NCI-H1694 treated with DMSO at 0.1 percent for 48 hours (cell line): ENCODE measurements at places on chromosomes 11 and 22.

DNA sequence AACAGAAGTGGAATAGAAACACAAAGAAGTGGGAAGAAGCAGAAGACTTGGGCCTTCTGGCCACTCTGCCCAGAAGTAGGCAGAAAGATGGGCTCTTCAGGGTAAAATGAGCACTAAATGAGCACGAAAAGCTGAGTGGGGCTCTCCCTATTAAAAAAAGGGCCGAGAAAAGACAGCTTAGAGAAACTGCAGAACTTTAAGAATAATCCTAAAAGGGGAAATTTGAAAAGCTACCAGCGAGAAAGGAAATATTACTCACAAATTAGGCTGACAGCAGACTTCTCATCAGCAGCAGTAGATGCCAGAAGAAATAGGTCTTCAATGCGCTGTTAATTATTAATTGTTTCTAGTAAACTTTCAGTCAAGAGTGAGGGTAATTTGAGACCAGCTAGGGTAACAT is 78.2 kb downstream of the UVRAG start:
- DNase-seq, result no peak

DNA sequence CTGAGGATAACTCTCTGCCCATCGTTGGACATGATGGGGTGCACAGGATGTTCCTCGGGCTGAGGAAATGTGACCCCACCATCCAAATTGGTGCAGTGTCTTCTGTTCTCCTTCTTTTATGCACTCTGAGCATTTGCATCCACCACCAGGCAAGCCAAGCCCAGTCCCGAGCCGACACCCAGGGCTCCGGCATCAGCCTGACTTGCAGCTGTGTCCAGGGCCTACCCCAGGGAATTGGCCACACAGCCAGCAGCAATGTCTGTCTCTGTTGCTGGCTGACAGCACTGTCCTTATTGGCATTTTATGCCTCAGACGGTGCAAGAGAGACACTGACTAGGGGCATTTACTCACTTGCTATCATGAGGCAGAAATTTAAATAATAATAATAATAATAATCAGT is 25.4 kb upstream of the CPT1A start:
- DNase-seq, result no peak

DNA sequence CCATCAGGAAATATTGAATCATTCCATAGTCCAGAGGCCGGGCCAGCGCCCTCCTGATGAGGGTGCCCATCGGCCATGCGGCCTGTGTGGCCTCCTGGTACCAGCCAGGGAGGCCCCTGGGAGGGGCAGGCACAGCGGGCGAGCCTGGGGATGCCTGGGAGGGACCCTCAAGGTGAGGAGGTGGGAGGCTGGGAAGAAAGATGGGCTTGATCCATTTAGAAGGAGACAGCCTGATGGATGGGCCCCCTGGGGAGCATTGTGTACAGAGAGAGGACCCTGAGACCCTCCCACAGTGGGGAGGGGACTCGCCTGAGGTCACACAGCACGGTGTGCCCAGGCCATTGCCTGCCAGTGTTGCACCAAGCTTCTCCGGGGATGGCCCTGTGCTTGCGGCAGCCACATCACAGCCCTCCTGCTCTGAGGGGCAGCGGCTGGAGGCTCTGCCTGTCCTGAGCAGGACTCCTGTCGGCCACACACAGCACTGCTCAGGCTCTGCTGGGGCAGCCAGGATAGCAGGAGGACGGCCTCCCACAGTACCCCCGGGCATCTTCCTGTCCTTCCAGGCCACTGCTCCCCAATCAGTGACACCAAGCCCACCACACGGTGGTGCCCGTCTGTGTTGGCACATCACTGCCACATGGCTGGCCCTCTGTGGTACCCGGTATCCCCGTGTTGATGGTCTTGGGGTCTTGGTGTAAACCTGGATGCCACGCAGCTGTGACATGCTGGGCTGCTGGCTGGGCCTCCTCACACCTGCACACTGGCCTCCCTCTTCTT is 290.0 kb downstream of the TBC1D22A start:
- no peak for DNase-seq

DNA sequence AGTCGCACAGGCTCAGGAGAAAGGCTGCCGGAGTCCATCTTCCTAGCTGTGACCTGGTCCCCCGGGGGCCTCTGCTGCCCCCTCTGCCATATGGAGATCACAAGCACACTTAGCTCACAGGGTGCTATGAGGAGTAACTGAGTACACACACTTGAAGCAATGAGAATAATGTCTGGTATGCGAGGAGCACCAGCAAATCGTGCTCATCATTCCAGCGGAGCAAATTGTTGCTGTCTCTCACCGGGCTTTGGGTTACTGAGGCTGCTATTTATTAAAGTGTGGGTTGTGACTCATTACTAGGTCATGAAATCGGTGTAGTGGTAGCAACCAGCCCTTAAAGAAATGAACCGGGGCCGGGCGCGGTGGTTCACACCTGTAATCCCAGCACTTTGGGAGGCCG is 48.1 kb upstream of the EIF3D start:
- DNase-seq, result no peak

DNA sequence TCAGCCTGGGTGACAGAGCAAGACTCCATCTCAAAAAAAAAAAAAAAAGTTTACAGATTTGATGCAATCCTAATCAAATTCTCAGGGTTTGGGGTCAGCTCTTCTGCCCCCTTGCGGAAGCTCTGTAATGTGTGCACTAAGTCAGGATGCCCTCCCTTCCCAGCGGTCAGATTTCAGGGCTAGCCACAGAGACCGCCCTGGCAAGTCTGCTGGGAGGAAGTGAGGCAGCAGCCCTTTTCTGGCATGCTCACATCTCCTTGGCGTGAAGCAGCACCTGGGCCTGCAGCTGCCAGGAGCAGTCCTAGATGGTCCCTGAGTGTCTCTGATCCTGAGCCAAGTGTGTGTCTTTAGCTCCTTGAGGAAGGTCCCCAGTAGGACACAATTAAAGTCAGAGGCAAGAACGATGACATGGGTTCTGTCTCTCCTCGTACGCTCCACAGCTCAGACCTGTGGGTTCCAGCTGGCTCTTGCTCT is 10.9 kb upstream of the APOBEC3C start:
- DNase-seq, result peak; percentile 44

DNA sequence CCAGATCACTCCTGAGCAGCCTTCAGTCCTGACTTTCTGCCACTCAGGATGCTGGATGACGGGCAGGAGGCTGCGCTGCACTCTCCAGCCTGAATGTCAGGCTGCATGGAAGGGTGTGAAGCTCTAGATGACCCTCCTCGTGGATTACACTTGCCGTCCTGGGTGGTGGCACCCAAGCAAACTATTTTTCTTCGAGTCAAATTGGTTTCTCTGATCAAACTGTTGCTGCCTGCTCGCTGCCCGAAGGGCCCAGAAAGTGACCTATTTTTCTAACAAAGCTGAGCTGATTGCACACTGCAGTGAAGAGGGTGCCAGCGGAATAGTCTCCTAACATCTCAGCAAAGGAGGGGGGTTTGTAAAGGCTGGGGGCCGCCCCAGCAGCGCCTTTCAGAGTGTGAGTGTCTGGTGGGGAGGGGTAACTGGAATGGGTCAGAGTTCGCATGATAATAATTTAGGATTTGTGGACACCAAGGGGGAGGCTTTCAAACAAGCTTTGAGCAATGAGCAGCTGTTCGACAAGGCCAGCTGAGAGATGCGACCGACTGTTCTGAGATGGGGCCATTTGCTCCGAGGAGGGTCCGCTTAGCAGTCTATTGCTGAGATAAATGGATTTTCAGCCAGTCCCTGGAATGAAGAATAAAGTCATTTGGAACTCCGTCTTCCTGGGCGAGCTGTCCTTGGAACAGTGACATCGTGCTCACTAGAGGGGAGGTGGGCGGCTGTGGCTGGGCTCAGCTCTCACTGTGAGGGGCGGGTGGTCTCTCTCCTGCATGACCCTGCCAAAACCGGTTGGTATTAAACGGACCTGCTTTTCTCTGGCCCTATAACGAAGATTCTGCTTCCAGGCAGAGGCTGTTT is 537.6 kb downstream of the BRD1 start:
- no peak for DNase-seq

- no peak for DNase-seq
Measured at GRCh38 chr11:940496-941135, 14.9 kb downstream of the AP2A2 start.

DNA sequence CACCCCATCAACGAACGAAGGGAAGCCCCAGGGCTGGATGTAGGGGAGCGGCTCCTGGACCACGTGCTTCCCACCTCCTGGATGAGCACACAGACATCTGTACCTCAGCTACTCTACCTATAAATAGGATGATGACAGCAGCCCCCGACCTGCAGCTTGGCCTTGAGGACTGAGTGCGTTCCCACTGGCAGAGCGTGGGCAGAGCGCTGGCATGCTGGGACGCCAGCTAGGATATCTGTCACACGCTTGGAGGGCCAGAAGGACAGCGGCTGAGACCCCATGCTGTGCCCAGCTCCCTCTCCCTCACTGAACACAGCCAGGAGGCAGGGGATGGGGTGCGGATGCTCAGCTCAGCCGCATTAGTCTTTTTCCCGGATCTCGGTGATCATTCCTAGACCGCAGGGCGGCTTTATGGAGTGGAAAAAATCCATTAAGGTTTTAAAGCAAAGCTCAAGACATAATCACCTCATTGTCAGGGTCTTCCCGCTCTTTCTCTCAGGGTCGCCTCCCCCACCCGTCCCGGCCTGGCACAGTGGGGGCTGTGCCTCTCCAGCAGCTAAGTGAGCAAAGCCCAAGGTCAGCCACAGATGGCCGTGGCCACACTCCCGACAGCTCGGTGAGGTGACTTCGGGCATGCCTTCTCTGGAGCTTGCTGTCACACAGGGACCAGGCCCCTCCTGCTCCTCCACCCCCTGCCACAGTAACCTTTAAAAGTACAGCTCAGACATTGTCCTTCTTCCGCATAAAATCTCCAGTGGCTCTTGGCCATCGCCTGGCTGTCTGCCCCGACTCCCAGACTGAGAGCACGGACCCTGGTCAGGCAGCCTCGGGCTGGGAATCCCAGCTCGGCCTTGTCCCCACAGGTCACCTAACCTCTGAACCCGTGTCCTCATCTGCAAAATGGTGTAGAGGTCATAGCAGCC is 69.6 kb upstream of the SHISAL1 start:
- DNase-seq, result peak; percentile 30

DNA sequence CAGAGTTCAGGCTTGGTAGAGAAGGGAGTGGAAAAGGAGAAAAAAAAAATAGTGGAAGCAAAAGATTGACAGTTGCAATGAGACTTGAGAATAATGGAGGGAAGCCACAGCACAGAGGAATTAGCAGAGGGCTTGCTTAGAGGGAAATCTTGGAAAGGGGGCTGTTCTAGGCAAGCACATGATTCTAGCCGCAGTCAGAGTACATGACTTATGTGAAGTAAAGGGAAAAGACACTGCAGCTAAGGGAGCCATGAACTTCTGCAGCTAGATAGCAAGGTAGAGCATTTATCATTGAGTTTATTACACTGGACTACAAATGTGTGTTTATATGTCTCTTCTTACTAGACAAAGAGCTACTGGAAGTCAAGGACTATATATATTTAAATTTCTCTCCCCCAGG is 144.0 kb upstream of the OPCML start:
- DNase-seq, result no peak

DNA sequence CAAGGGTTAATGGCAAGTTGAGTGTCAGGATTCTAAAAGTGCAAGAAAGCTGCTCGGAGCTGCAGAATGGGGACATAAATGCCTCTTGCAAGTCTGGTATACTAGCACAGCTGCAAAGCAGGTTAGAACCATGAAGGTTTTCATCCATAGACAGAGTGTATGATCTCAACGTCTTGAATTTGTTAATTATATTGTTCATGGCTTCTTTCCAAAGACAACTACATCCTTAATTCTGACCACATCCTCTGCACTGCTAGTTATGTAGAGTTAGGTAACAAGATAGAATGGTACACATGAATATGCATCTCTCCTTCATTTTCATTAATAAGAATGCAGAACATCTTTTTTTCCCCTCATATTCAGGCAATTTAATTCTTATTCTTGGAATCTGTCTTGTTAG is 34.2 kb downstream of the EXPH5 start:
- DNase-seq, result no peak

DNA sequence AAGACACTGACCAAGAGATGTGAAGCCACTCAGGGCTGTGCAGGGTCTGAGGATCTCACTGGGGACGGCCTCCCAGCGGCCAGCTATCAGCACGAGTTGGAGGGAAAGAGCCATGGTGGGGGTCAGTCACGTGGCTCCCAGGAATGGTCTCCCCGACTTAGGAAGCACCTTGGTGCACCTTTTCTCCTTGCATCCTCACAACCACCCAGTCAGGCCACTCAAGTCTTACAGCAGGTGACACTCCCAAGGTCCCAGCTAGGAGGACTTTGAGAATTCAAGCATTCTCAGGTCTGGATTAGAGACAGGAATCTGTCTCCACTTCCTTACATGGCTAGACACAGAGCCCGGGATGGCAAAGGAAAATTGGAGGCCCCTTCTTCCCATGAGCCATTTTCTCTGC is 2.7 kb downstream of the RNASEH2C start:
- no peak for DNase-seq

DNA sequence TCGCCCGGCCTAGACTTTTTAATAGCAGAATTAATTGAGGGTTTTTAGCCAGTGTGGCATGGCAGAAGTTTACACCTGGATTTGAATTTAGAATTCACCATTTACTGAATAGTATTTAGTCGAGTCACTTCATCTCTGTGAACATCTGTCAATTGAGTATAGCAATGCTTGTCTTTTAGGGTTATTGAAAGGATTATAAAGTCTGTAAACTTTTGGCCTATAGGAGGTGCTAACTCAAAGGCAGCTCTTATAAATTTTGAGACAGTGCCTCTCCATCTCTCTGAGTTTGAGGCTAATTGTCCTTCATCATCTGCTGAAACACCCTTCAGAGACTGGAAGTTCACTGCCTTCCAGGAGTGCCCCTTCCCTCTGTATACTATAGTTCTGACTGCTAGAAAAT is 205.0 kb downstream of the NELL1 start:
- DNase-seq, result no peak

DNA sequence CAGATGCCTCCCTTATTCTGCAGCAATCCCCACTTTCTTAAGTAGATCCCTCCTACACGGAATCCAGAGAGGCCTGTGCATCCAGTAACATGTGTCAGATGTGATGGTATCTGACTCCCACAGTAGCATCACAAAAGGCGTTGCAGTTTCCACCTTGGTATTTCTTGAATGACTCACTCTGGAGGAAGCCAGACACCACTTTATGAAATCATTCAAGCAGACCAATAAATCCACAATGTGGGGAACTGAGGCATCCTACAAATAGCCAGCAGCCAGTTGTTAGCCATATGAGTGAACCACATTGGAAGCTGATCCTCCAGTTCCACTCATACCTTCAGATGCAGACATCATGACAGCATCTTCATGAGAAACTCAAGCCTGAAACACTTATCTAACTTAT is 798.1 kb downstream of the OPCML start:
- no peak for DNase-seq

DNA sequence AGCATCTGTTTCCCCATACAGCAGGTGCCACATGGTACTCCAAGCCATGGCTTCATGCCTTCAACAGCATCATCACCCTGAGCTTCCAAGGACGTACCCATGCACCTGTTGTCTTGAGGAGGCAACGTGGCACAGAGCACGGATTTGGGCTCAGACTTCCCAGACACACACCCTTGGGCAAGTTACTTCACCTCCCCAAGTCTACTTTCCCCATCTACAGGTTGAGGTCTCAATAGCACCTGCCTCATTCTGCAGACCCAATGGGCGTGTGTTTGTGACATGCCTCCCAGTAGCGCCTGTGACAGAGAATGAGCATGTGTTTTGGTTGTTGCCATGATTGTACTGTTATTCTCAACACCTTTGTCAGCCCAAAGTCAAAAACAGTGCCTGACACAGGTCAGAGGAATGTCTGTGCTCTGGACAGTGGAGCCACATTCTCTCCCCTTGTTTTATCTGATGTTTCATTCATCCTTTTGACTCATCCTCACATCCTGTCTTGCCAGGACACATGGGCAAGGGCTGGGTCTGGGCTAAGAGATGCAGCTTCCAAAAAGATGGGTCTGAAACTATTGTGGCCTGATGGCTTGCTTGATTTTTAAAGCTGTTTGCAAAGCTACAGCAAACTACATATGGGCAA is 53.4 kb upstream of the CCND1 start:
- DNase-seq, result no peak
